Activated naive CD4-positive, alpha-beta T cell treated with anti-CD3 and anti-CD28 coated beads for 36 hours (primary cell): ENCODE measurements at places on chromosomes 13 and 19. TPM values are rescaled to one million over a fixed set of nuclear protein-coding genes. Genes with fewer than 3 reads are reported as not detected.

DNA sequence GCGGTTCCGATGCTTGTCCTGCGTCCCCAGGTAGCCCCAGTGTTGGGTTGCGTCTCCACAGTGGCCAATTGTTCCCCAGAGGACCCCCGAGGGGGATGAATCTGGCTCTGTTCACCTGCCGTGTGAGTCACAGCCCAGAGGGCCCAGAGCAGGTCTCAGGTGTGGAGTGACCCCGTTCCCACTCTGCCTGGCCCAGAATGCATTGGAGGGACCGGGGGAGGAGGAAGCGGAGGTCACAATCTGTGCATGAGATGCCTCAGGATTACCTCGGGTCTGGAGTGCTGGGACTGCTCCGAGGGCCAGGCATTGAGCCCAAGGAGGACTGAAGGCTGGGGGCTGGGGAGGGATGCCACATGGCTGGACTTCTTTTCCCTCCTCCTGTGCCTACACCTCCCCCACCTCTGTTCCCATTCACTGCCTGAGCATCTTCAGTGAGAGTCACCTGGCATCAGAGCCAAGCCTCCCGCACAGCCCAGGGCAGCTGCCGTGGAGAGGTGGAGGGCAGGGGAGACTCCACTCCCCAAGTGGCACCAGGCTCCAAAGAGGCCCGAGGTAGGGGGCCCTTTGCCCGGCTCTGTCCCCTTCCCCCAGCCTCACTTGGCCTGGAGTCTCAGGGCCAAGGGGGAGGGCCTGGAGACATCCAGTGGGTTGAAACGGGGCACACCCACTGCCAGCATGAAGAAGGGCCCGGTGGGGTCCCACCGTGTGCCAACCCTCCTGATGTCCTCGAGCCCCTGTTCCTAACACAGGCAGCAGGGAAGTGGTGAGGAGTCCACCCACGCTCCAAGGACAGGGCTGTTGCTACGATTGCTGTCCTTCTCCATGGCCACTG lies 81.1 kb downstream of the CHST8 start:
- H3K27ac ChIP-seq: no peak overlapping the region
- H3K27me3 ChIP-seq: peaks cover 5% of the 10 kb centered on the region
- no peak overlapping the region for H3K4me3 ChIP-seq
- no peaks in the 10 kb centered on the region for H3K36me3 ChIP-seq
- no peaks in the 10 kb centered on the region for H3K4me1 ChIP-seq

DNA sequence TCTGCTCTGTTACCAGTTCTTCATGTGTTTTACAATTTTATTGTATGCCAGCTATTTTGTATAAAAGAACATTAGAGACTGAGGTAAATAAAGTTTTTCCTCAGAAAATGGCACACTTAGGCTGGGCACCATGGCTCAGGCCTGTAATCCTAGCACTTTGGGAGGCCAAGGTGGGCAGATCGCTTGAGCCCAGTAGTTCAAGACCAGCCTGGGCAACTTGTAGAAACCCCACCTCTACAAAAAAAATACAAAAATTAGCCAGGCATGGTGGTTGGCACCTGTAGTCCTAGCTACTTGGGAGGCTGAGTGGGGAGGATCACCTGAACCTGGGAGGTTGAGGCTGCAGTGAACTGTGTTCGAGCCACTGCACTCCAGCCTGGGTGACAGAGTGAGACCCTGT lies 32.0 kb downstream of the CCDC8 start:
- H3K4me1 ChIP-seq: no peaks in the 10 kb centered on the region
- H3K4me3 ChIP-seq: no peak overlapping the region
- no peaks in the 10 kb centered on the region for H3K27me3 ChIP-seq
- no peak for DNase-seq

- no peaks in the 10 kb centered on the region for H3K36me3 ChIP-seq
- DNase-seq: no peak
- no peaks in the 10 kb centered on the region for H3K4me1 ChIP-seq
- no peak overlapping the region for H3K27ac ChIP-seq
- no peak overlapping the region for H3K4me3 ChIP-seq
Measured at GRCh38 chr19:45137179-45137761, 23.5 kb downstream of the NKPD1 start.

GRCh38 chr13:79384022-79384610 lies 21.9 kb downstream of the RBM26 start:
- H3K4me1 ChIP-seq: peaks cover 71% of the 10 kb centered on the region
- peaks cover 11% of the 10 kb centered on the region for H3K36me3 ChIP-seq
- no peaks in the 10 kb centered on the region for H3K27me3 ChIP-seq
- no peak for DNase-seq

DNA sequence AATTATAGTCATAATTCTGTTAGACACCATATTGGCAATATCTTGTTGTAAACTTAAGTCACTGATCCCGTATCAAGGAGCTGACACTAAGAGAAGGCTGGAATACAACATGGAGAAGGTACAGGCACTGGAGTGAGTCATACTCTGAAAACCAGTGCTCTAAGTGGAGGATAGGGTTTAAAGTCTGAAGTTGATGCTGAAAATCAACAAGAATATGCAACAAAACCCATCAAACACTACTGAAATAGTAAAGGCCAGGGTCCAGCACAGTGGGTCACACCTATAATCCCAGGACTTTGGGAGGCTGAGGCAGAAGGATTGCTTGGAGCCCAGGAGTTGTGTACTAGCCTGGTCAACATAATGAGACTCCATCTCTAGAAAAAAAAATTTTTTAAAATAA lies 73.2 kb upstream of the KLF5 start:
- no peaks in the 10 kb centered on the region for H3K4me1 ChIP-seq
- DNase-seq: no peak
- H3K27ac ChIP-seq: no peak overlapping the region
- H3K36me3 ChIP-seq: peaks cover 5% of the 10 kb centered on the region
- no peak overlapping the region for H3K4me3 ChIP-seq

- H3K4me3 ChIP-seq: no peak overlapping the region
- DNase-seq: no peak
- peaks cover 19% of the 10 kb centered on the region for H3K4me1 ChIP-seq
Measured at GRCh38 chr19:35146746-35147459, 3.8 kb downstream of the FXYD7 start.

- H3K27ac ChIP-seq: no peak overlapping the region
- H3K36me3 ChIP-seq: no peaks in the 10 kb centered on the region
- DNase-seq: no peak
- no peaks in the 10 kb centered on the region for H3K4me1 ChIP-seq
- no peak overlapping the region for H3K4me3 ChIP-seq
- no peaks in the 10 kb centered on the region for H3K27me3 ChIP-seq
Measured at GRCh38 chr19:42017040-42017439, 23.0 kb upstream of the ATP1A3 start.

KLK5 gene
- not detected for total RNA-seq

GRCh38 chr19:41480336-41480735 lies 37.4 kb downstream of the ERICH4 start:
- peaks cover 16% of the 10 kb centered on the region for H3K27me3 ChIP-seq
- DNase-seq: no peak
- no peak overlapping the region for H3K4me3 ChIP-seq
- no peaks in the 10 kb centered on the region for H3K36me3 ChIP-seq
- H3K4me1 ChIP-seq: no peaks in the 10 kb centered on the region

GRCh38 chr13:33870046-33870668 lies 52.2 kb downstream of the RFC3 start:
- no peaks in the 10 kb centered on the region for H3K4me1 ChIP-seq
- no peak for DNase-seq

GRCh38 chr19:1063909-1064660 lies 2.9 kb upstream of the ARHGAP45 start:
- DNase-seq: no peak
- peaks cover 7% of the 10 kb centered on the region for H3K36me3 ChIP-seq
- H3K4me1 ChIP-seq: peaks cover 23% of the 10 kb centered on the region

DNA sequence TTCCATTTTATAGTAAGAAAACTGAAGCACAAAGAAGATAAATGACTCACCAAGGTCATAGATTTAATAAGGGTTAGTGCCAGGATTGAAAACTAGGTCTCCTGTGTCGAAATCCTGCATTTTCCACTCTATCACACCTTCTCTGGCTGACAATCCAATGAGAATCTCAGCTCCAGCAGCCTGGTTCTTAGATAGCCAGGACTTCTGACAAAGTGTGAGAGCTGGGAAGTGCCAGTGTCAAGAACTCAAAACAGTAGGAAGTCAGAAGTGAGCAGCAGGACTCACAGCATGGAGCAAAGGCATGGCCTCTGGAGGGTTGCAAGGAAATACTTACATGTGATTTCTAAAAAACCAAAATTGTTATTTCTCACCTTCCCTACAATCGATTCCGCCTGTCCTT lies 24.3 kb downstream of the KCTD12 start:
- no peaks in the 10 kb centered on the region for H3K4me1 ChIP-seq
- DNase-seq: no peak
- H3K27ac ChIP-seq: no peak overlapping the region
- H3K27me3 ChIP-seq: peaks cover 5% of the 10 kb centered on the region
- H3K36me3 ChIP-seq: no peaks in the 10 kb centered on the region

TMEM86B gene
- 6.1 TPM for total RNA-seq

C19orf81 gene
- total RNA-seq: 1.5 TPM

GRCh38 chr13:48949566-48950500 lies 25.9 kb upstream of the FNDC3A start:
- no peak overlapping the region for H3K27ac ChIP-seq
- H3K4me1 ChIP-seq: no peaks in the 10 kb centered on the region
- no peak overlapping the region for H3K4me3 ChIP-seq
- DNase-seq: no peak

DNA sequence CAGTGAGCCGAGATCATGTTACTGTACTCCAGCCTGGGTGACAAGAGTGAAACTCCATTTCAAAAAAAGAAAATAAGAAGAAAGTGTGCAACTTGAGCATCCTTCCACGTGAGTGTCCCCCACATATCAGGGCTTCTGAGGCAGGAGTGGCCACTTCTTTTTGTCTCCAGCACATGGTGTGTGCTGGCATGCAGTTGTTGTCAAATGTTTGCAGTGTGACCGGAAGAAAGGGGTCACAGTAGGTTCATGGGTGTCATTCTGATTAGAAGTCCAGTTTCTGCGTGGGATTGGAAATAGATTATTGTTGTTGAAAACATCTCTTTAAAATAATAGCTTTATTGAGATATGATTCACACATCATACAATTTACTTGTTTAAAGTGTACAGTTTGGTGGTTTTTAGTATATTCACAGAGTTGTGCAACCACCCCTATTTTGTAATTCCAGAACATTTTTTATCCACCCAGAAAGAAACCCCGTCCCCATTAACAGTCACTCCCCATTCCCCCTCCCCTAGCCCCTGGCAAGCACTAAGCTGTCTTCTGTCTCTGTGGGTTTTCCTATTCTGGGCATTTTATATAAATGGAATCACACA lies 2.2 kb downstream of the CRTC1 start:
- H3K4me1 ChIP-seq: peaks cover 19% of the 10 kb centered on the region
- H3K36me3 ChIP-seq: no peaks in the 10 kb centered on the region
- no peak for DNase-seq
- H3K27ac ChIP-seq: no peak overlapping the region

DNA sequence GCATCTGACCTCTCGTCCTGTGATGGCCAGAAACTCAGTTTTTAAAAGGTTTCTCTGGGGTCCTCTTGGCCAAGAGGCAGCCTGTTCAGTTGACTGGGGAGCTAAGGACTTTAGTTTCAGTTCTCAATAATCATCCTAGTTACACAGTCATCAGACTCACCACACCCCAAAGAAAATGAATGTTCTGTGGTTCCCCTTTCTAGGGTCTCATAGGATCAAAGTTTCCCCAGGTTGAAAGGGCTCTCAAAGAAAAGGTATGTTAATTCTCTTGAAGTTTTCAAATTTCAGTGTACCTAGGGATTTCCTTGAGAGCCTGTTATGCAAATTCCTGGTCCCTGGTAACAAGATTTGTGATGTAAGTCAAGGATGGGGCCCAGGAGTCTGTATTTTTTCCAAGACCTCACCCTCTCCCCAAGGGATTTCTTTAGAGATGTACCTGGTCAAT lies 94.9 kb downstream of the FAM216B start:
- peaks cover 14% of the 10 kb centered on the region for H3K4me1 ChIP-seq
- no peaks in the 10 kb centered on the region for H3K36me3 ChIP-seq
- no peak overlapping the region for H3K27ac ChIP-seq
- peak; percentile 6 for DNase-seq

- DNase-seq: no peak
- H3K27ac ChIP-seq: no peak overlapping the region
- H3K36me3 ChIP-seq: peaks cover 31% of the 10 kb centered on the region
- no peaks in the 10 kb centered on the region for H3K27me3 ChIP-seq
- H3K4me1 ChIP-seq: no peaks in the 10 kb centered on the region
Measured at GRCh38 chr19:52494518-52494917, 33.0 kb upstream of the ZNF808 start.

PSG1 gene
- total RNA-seq: not detected

GRCh38 chr19:2365201-2365970 lies 5.3 kb downstream of the TMPRSS9 start:
- no peak overlapping the region for H3K4me3 ChIP-seq
- peaks cover 12% of the 10 kb centered on the region for H3K27me3 ChIP-seq
- no peak overlapping the region for H3K27ac ChIP-seq
- H3K4me1 ChIP-seq: peaks cover 4% of the 10 kb centered on the region
- no peak for DNase-seq

PGLYRP1 gene
- total RNA-seq: not detected

DNA sequence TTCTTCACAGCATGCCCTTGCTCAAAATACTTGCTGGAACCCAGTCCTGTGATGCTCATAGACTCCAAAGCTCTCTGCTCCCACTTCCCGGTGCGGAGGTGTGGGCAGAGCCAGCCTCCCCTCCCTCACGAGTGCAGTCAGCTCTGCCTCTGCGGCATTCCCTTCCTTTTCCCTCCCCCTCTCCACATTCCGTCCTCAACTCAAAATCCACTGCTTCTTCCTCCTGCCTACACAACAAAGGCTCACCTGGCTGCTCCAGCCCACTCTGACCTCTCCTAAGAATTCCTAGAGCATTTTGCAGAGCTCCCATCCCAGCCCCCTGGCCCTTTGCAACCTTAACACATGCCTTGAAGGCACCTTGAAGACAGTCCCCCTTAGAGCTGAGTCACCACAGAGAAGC lies 527.9 kb downstream of the MYO16 start:
- no peak overlapping the region for H3K27ac ChIP-seq
- H3K4me3 ChIP-seq: no peak overlapping the region
- H3K36me3 ChIP-seq: no peaks in the 10 kb centered on the region
- peaks cover 46% of the 10 kb centered on the region for H3K27me3 ChIP-seq
- no peak for DNase-seq

DNA sequence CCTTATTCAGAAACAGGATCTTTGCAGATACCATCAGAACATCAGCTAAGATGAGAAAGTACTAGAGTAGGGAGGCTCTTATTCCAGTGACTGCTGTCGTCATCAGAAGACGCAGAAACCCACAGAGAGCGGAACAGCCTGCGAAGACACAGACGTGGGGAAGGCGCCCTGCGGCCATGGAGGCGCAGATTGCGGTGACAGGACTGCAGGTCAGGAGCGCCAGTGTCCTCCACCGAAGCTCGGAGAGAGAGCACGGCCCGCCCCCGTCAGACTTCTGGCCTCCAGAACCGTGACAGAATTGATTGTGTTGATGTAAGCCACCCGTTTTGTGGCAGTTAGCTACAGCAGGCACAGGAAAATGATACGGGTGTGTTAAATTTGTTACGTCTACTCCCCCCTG lies 275.5 kb downstream of the EFNB2 start:
- peaks cover 1% of the 10 kb centered on the region for H3K36me3 ChIP-seq
- DNase-seq: no peak
- H3K4me3 ChIP-seq: no peak overlapping the region
- no peaks in the 10 kb centered on the region for H3K27me3 ChIP-seq
- no peaks in the 10 kb centered on the region for H3K4me1 ChIP-seq
- H3K27ac ChIP-seq: no peak overlapping the region

- H3K36me3 ChIP-seq: peaks cover under 1% of the 10 kb centered on the region
- H3K27ac ChIP-seq: no peak overlapping the region
- DNase-seq: peak; percentile 56
- H3K4me3 ChIP-seq: peak overlapping the region; percentile 38
Measured at GRCh38 chr19:54164369-54165068, 5.0 kb upstream of the LENG1 start.
